ENCODE measurements at places on chromosomes 1 and 21.

DNA sequence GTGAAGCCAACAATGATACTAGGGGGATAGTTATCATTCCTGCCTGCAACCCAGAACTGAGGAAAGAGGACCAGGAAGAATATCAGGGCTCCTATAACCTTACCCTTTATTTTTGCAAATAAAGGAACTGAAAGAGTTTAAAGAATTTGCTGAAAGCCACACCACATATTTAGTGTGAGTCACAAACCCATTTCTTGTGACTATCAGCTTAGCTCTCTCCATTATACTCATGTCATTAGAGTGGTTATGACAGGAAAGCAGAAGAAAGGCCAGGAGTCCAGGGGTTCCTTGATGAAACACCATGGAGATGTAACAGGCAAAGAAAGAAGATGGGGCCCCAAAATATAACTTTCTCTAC, 141.1 kb upstream of the SAMSN1 start:
- no peak for DNase-seq

GRCh38 chr1:203131548-203132200, 4.1 kb downstream of the ADORA1 start:
- no peak for DNase-seq

GRCh38 chr21:27190601-27191000, 223.7 kb upstream of the ADAMTS5 start:
- DNase-seq, result no peak

DNA sequence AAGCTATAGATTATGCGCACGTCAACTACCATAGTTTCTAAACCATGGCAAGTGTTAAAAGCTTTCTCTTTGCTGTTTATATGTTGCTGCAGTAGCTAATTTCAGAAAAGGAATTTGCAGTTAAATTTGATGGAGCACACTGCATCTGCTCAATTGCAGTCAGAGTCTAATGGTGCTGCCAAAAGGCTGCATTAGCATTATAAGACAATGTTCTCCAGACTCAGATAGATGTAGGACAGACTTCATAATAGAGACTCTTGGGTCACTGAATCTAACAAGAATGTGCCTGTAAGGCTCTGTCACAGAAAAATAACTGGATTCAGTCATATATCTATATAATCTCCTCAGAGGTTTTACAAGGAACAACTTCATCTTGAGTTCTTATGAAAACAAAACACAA, 198.3 kb downstream of the OLFM3 start:
- DNase-seq, result no peak

DNA sequence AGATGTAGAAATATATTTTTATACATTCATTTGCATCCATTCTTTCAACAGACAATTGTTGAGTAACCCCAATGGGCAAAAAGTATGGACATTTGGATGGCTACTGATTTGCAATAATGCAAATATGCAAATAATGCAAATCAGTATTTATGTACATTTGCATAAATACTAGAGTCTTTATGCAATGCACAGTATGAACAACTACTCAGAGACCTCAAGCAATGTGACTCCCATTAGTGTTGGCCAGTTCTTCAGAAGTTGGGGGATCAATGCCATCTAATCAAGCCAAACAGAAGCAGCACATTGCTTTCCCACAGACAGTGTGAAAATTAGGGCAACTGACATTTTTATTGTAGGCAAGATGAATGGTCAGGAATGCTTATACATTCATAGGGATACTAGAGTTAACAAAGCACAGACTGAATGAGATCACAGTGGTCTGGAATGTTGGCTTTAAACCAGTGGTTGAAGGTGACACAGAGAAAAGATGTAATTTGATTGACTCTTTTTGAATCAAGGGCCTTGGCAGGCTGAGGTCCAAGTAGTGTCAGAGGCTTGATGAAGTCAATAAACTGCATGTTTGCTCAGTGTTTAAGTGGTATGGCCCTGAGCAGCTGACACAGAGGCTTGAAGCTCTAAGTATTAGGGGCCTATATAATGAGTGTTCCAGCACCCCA, 256.6 kb downstream of the CTH start:
- DNase-seq, result peak; percentile 17

DNA sequence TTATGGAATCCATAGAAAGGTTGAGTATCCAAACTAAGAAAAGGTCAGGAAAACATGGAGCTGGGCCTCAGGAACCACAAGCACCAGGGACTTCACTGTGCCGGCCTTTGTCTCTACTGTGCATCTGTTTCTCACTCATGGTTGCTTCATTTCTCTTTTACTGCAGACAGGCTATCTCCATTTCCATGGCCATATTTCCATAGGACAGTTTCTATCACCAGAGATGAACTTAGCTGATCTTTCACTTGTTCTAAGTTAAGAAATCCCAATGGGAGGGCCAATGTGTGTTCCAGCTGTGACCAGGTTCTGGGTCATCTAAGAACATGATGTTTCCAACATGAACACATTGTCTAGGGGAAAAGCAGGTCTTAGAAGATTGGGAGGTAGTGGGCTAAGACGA, 43.7 kb upstream of the PPP2R5A start:
- no peak for DNase-seq
